ENCODE measurements at places on chromosomes 7 and 10.

- DNase-seq = no peak
These were observed 31.8 kb downstream of the GPRIN2 start for GRCh38 chr10:46524472-46525176.

GRCh38 chr10:67527351-67527750, 168.6 kb downstream of the CTNNA3 start:
- no peak for DNase-seq

DNA sequence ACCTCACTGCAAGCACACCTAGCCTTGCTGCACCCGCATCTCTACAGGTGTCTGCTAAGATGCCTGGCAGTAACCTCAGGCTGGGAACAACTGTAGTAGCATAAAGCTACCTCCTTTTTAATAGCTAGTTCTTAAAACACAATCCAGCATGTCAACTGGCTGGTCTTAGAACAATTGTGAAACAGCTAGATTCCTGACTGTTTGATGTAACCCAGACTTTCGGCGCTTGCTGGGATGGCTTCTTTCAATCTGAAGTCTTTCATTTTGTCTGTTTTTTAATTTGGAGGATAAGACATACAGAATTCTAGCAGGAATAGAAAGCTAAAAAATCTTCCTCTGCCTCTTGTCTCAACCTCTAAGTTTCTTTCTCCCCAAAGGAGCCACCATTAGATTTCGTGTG, 59.8 kb downstream of the GSDME start:
- no peak for DNase-seq

- no peak for DNase-seq
These were observed 37.0 kb upstream of the TES start for GRCh38 chr7:116173051-116174028.

GRCh38 chr10:83522456-83522855, 616.9 kb upstream of the GHITM start:
- DNase-seq = no peak

DNA sequence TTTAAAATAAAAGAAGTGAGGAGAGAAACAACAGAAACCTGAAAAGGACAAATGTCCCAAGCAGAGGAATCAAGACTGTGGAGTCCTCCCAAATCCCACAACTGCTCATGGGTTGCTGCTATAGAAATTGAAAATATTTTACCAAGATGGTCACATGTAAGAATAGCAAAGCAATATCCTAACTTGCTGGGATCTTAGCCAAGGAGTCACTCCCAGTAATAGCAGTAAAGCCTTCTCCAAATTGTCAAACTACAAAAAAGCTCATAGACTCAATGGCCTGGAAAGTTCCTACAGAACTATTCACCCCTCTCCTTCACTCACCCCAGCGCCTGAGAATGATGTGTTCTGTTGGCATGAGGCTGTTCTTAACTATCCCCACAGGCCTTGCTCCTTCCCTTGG, 186.5 kb downstream of the ELMO1 start:
- DNase-seq = no peak

DNA sequence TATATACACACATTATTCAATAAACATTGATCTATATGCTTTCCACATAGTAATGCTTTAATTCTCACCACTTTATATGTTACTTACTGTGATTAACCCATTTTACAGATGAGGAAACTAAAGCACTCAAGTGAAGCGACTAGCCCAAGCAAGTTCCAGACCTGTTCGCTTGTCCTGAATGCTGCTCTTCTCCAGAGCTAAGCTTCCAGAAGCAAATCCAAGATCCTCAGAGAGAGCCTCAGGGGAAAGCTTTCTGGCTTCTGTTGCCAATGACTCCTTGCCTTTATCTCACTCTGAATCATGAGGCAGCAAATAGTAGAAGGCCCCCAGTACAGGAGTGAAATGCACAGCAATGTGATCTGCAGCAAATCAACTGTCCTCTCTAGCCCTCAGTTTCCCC, 32.2 kb downstream of the XPNPEP1 start:
- no peak for DNase-seq

DNA sequence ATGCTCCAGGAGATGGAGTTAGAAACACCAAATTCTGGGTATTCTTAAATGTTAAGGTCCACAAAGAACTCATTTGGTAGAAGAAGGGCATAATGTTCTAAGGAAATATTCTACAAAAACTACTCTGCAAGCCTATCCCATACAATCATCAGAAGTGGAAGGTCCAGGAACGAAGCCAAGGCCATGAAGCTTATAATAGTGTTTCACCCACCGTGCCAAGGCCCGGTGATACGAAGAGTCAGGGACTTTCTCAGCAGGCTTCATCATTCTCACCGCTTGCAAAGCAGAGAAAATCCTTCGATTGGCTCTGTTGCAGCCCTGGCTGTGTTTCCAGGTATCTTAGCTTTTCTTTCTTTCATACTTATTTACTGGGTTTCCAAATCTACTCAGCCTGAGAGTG, 351.9 kb upstream of the CELF2 start:
- DNase-seq = no peak

DNA sequence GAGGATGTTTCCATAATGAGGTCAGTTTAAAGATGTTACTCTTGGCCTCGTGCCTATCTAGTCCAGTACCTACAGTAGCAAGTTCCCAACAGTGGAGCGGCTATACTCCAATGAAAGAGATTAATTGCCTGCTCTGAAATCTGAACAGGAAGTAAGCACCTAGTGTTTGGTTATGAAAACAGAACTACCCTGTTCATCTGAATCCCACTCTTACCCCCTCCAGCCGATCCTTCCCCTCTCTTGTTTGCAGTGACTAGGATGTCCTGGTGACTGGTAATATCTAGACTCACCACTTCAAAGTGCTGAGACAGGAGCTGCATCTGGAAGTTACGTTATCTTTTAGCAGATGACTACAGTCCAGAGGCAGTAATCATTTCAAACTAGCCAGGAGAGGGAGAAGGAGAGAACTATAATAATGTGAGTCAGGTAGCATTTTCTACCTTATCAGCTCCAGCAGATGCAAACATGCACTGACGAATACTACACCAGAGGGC, 666.7 kb upstream of the NRP1 start:
- no peak for DNase-seq

- no peak for DNase-seq
These were observed 34.7 kb upstream of the KMT2E start for GRCh38 chr7:104979167-104979841.

DNA sequence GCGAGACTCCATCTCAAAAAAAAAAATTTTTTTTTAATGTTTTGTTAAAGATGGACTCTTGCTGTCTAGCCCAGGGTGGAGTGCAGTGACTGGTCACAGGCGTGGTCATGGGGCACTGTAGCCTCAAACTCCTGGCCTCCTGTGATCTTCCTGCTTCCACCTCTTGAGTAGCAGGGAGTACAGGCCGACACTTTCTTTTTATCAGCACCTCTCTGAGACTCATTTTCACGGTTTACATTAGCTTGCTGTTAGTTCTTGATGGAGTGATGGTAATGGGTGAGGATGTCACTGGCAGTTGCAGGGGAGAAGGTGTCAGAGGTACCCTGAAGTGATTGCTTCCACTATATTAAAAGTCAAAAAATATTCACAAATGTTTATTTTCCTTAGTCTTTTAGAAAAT, 95.3 kb upstream of the MTPN start:
- DNase-seq = no peak

DNA sequence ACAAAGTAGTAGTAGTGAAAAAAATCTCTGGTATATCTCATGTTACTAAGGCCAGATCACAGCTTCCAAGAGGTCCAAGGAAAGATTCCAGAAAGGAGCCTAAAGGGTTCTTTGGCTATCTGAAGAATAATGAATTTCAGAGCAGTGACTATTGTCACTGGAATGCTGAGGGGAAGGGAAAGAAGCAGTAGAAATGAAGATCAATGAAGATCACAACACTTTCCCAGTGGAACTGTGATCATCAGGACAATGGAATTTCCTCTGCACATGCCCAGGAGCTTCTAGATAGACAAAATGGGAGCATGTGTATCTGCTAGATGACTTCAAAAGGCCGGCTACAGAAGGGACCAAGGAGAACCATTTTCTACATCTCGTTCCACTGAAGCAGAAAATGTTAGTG, 219.5 kb upstream of the PHYHIPL start:
- DNase-seq = no peak

DNA sequence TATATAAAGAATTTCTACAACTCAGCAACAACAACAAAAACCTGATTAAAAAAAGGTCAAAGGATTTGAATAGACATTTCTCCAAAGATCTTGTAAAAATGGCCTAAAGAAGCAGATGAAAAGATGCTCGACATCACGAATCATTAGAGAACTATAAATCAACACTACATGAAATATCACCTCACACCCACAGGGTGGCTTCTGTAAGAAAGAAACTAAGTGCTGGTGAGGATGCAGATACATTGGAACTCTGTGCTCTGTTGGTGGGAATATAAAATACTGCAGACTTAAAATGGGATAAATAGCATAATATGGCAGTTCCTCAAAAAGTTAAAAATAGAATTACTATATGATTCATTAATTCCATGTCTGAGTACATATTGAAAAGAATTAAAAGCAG, 38.3 kb upstream of the CDCA7L start:
- DNase-seq = no peak

- no peak for DNase-seq
These were observed 16.5 kb downstream of the CD36 start for GRCh38 chr7:80654887-80655340.
